Stimulated activated CD4-positive, alpha-beta T cell treated with anti-CD3 and anti-CD28 coated beads, TNF-alpha, amount 100 ng/mL, for 1 hour (primary cell): ENCODE measurements at places on chromosomes 1 and 21.

DNA sequence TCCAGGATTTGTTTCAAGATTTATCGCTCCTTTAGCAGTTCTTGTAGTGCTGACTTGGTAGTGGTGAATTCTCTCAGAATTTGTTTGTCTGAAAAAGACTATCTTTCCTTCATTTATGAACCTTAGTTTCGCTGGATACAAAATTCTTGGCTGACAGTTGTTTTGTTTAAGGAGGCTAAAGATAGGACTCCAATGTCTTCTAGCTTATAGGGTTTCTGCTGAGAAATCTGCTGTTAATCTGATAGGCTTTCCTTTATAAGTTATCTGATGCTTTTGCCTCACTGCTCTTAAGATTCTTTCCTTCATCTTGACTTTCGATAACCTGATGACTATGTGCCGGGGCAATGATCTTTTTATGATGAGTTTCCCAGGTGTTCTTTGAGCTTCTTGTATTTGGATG lies 28.9 kb downstream of the RPAP2 start:
- no peak for DNase-seq

DNA sequence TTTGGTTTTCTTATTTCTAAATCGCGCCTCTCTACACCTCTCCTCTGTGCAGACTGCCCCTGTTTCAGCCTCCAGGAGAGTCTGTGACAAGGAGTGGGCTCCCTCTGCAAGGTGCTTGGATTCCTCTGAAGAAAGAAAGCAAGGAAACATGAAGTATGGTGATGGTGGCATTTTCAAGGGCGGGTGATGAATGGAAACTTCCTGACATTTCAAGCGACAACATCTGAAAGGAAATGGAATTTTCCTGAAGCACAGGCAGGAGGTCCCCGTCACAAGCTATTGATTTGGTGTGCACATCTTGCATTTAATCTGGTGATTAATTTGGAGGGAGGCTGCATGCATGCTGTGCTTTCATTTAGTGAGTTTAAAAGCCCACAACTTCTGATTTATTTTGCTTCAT lies 164.6 kb upstream of the FGGY start:
- DNase-seq: no peak

- DNase-seq: no peak
Measured at GRCh38 chr1:46422261-46422871, 28.2 kb downstream of the FAAH start.

- no peak for DNase-seq
Measured at GRCh38 chr1:247857069-247857984, at the start of gene TRIM58. TRIM58 (plus strand) TSS chr1:247857187; CDS start chr1:247857247, 60 bp downstream.
